Activated T-helper 2 cell treated with anti-CD3 and anti-CD28 coated beads, Interferon-gamma antibody, Interleukin-2, Interleukin-4, amounts not matched to agents 10 μg/mL and 5 μg/mL and 100 μg/mL, durations not matched to agents 14 hours and 24 hours and 36 hours (primary cell): ENCODE measurements at places on chromosomes 2 and 18. TPM values are rescaled to one million over a fixed set of nuclear protein-coding genes. Genes with fewer than 3 reads are reported as not detected.

The ASXL3 gene
- not detected in 2 replicates for total RNA-seq

The CROCC2 gene
- not detected in 2 replicates for total RNA-seq

The SLC16A14 gene
- 6.7 and 7.8 TPM in 2 replicates for total RNA-seq

The ARHGAP15 gene
- 54.1 and 58.3 TPM in 2 replicates for total RNA-seq

The SIX3 gene
- total RNA-seq: 0.25 and 0.34 TPM in 2 replicates

The MROH2A gene
- total RNA-seq: not detected in 2 replicates

The OTOS gene
- total RNA-seq: not detected in 2 replicates

The B3GNT7 gene
- 0.05 and 0.09 TPM in 2 replicates for total RNA-seq

The TMEFF2 gene
- not detected in 2 replicates for total RNA-seq

The SPTBN1 gene
- 67.9 and 70.3 TPM in 2 replicates for total RNA-seq

The SPATS2L gene
- total RNA-seq: 57.5 and 62.2 TPM in 2 replicates

The DNAJC5G gene
- not detected in 2 replicates for total RNA-seq

The GPBAR1 gene
- 0.41 and 0.87 TPM in 2 replicates for total RNA-seq

The MYOM1 gene
- total RNA-seq: 0.62 and 2.4 TPM in 2 replicates

The PSMA8 gene
- total RNA-seq: 1.2 and 1.4 TPM in 2 replicates

The SATB2 gene
- 0.05 TPM in 2 replicates for total RNA-seq
